ENCODE measurements at places on chromosomes 7 and 10.

- DNase-seq: no peak
These were observed 235.8 kb downstream of the PAXIP1 start for GRCh38 chr7:154767142-154767541.

DNA sequence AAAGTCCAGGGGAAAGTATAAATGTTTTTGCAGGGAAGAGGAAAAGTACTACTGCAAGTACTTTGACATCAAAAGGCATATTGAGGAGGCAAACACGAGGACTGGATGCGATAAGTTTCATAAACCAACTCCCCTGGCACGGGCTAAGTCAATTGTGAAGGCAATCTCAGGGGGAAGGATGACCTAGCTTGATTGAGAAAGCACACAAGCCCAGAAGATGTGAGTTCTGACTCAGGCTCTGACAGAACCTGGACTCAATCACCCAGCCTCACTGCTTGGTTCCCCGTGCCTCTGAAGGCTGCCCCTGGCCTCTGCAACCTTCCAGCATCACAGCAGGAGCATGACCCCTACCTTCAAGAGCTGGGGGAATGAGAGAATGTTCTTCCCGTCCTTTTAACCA, 93.2 kb upstream of the ZNF438 start:
- DNase-seq: no peak

GRCh38 chr10:9357471-9357870, 1303.0 kb downstream of the GATA3 start:
- no peak for DNase-seq

DNA sequence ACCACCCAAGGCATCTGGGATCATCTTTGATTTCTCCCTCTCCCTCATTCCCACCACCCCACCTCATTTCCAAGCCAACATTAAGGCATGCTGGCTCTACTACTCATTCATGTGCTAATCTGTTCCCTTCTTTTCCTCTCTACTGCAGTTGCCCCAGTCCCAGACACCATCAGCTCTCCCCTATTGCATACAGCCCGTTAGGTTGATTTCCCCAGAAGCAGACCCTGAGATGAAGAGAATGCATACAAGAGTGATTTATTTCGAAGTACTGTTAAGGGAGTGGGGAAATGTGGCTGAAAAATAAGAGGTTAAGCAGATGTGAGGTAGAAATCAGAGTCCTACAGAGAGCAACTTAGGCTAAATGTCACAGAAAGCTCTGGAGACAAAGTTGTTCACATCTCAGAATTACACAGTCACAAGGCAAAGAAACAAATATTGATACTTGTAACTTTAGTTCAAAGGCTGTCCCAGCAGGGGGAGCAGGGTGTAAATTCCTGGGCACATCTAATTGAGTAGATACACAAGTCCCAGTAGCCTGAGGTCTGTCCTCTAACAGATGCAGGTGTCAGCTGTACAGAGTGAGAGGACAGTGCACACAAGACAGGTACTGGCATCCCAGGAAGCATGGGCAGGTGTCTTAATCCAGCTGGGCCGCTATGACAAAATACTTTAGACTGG, 20.9 kb downstream of the AKR1D1 start:
- DNase-seq: no peak

DNA sequence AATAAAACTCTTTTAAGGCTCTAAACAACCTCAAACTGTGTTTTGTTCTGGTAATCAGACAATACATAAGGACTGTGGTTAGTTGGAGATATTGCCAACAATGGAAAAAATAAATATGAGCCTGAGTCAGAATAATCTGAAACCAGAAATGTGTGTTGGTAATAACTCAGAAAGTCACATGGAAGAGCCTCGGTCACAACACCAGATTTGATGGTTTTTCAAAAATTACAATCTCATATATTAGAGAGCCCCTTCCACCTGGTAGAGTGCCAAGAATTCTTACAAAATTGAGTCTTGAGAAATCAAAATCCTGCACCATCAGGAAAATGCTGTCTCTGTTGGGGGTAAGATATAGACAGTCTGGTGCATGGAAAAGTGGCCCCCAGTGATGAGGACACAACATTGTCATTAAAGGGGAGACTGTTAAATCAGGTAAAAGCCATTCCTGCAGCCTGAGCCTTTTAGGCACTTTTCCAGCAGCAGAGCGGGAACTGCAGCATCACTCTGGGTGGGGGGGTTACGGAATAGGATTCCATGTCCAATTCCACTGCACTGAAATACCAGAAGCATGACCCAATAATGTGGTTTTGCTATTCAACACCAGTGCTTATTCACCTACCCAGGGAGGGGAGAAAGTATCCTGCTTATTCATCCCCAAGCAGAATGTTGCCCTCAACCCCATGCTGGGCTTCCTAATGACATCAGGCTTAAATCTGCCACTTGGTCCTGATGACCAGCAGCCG, 9.5 kb upstream of the ADAM12 start:
- no peak for DNase-seq

GRCh38 chr7:44158096-44158872, 17.2 kb upstream of the MYL7 start:
- no peak for DNase-seq

DNA sequence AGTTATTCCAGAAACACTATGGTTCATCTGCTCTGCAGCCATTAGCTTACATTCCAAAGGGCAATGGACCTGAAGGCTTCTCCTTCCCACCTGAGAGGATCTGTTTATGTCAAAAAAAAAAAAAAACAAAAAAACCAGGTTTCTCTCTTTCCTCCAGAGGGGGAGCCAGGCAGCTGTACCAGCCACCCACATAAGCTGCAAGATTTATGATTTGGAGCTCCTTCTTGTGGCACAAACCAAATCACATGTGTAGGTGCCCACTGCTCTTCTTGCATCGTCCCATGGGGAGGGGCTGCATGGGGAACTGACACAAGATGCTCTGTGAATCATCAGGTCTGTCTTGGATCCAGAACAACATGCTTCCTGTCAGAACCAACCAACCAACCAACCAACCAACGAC, 231.6 kb upstream of the IGFBP3 start:
- DNase-seq: no peak

Data from activated CD8-positive, alpha-beta memory T cell treated with anti-CD3 and anti-CD28 coated beads for 1 hour (primary cell).